Left colon (tissue), 2 donors: ENCODE measurements at places on chromosomes 2 and 18. TPM values are rescaled to one million over a fixed set of nuclear protein-coding genes. Genes with fewer than 3 reads are reported as not detected.

Gene TLX2
- total RNA-seq: not detected

DNA sequence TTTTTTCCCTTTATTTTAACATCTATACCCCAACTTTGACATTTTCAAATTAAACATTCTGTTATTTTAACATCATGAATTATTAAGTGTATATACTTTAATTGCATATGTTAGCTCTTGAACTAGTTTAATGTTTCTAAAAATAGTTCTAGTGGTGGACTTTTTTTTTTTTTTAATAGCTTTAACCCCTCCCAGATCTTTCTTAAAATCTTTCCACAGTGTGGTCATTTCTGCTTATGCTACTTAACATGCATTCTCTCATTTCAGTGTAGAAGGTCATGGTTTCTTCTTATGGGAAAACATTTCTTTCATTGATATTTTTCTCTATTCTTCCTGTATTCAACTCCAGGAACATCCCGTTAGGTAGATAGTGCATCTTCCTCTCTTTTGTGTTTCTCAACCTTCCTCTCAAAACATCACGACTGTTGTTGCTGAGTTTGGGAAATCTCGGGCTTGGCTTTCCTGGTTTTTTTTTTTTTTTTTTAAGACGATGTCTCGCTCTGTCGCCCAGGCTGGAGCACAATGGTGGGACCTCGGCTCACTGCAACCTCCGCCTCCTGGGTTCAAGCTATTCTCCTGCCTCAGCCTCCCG is 849 bp upstream of the TMEM18 start:
- no peak for DNase-seq

GRCh38 chr18:25819746-25820363 is 270.6 kb downstream of the SS18 start:
- DNase-seq: no peak

DNA sequence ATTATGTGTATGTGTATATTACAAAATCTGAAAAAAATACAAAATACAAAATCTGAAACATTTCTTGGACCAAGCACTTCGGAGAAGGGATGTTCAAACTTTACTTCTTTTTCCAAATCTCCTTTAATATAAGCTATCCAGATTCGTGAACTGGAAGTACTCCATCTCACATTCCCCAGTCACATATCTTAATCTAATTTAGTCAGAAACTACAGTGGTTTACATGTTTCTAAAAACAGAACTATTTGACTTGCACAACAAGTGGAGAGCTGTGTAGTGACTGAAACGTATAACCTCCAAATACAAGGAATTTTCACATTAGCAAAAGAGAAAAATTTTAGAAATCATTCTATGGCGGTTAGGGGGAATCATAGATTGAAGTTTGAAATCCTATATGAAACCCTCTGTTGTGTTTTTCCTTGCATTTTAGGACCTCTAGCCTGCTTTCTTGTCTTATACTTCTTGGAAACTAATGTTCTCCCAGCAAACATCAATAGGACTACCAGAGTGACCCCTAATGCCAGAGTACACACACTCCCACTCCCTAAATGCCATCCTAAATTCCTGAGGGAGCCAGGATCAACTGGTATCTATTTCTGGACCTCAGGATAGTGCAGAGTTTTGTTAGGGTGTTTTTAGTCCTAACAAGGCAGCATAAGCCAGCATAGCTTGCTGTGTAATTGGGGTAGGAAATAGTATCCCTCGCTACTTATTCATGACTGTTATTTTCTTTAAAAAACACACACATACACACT is 30.2 kb upstream of the ROCK1 start:
- DNase-seq: no peak

DNA sequence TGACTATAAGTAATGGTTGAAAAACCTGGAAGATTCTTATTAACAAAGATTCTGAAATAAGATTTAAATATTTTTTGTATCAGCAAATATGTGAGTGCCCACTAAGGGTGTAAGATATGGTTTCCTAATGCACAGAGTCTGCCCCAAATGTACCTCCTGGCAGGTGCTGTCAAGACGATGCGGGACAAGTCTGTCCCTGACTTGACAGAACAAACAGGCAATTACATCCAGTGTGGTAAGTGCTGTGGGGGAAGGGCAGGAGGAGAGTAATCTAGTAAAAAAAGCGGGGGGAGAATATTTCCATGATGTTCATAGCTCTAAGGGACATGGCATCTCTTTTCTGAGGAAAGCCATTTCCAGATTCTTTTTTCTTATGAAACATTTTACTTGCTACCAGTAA is 127.5 kb downstream of the COL4A4 start:
- no peak for DNase-seq

DNA sequence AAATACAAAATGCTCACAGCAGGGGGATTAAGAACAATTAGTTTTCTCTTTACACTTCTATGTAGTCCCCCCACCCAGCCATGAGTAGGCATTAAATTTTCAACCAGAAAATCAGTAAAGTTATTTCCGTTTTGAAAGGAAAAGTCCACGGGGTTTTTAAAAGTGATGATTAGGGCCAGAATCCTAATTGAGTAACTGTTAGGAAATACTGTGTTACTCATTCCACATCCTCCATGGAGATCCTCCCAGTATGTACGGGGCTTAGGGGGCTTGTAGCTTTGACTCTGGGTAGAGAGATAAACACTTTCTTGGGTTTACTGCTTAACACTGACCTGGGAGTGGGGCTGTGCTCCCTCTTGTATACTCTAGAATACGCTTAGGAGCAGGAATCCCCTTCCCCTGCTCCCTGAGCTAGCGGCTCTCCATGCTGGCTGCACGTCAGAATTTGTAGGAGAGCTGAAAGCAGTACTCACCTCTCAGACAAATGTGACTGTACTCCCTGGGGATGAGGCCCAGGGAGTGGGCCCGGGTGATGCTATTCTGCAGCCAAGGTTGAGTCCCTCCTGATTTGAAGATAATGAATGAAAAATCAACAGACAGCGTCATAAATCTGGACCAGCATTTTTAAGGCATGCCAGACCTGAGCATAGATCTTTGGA is 100.5 kb downstream of the SLC4A3 start:
- no peak for DNase-seq
